Mesenchymal stem cell (in vitro differentiated cells and primary cell): ENCODE measurements at places on chromosomes 1 and 21.

GRCh38 chr1:29827237-29827750, 591.0 kb downstream of the PTPRU start:
- DNase-seq: no peak

DNA sequence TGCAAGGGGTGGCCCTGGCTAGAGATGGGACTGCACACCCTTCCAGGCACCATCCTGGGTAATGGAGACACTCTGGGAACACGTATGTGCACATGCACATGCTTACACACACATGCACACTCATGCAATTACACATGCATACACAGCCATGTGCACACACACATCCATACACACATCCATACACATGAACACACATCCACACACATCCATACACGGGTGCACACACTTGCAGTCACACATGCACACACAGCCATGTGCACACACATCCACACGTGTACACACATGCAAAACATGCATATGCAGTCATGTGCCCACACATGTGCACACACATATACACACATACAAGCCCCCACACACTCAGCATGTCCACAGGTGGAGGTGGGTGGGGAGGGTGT, 22.3 kb upstream of the POFUT2 start:
- no peak for DNase-seq

- DNase-seq: no peak
Measured at GRCh38 chr1:116493484-116494352, 77.1 kb downstream of the CD58 start.

DNA sequence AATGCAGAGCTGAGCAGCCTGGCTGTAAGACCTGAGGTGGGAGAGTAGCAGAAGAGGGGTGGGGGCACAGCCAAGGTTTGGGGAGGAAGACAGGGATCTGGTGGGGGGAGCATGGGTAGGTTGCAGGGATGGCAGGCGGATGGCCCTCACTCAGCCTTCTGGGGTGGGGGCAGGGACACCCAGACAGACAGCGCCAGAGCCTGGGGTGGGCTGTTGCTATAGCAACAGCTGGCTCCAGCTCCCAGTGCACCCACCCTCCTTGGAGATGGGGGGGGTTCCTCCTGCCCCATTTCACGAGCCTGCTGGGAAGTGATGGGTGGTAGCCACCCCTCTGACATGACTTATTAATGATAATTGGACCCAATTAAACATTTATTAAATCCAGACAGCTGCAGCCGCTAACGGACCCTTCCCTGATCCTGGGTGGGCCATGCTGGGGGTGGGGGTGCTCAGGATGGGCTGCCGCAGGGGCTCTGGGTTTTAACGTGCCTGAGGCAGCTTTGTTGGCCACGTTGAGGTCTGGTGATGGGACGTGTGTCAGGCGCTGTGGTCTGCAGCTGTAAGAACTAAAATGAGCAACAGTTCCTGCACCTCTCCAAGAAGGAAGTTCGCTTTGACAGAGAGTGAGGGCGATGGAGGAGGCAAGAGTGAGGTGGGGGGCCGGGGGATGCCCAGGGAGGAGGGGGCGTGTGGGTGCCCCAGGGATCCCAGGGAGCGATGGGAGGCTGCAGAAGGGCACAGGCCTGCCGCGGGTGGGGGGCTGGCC, 19.4 kb downstream of the AGRN start:
- no peak for DNase-seq

- peak; percentile 88 for DNase-seq
Measured at GRCh38 chr1:21904704-21905520, 32.2 kb downstream of the HSPG2 start.

- DNase-seq: no peak
Measured at GRCh38 chr1:34625521-34626015, 129.3 kb upstream of the GJB5 start.

DNA sequence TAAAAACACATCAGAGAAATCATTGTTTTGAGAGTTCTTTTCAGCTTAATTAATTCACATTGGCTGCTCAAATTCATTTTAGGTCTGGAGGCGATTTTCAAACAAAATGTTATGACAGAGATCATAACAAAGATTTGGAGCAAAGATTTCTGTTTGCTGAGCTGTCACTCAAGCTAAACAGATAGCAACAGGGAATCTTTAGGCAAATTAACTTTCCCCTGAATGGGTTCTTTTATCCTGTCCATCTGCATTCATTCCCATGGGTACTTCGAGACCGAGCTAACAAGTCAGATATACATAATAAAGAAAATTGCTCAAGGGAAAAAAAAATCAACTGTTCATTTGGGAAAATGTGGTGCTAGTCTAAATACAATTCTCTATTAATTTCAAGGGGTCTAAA, 30.2 kb upstream of the CA6 start:
- no peak for DNase-seq

GRCh38 chr1:244965185-244966030, 101.1 kb upstream of the HNRNPU start:
- DNase-seq: no peak

- DNase-seq: no peak
Measured at GRCh38 chr21:41188486-41189149, 20.7 kb downstream of the BACE2 start.

DNA sequence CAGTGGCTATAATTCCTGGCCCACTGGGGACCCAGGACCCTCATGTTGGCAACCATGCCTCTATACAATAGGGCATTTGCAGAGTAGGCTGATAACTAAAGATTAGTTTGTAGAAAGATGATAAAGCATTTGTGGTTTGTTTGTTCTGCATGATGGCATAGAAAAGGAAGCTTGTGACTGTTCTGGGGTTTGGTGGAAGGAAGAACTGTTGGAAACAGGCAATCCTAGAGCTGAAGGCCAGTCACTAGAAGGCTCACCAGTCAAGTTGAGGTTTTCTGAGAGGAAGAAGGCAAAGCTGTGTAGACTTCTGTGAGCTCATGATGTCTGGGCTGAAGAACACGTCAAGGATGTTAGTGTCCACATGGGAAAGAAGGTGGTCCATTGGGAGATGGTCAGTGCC, 140.3 kb upstream of the VANGL1 start:
- no peak for DNase-seq

DNA sequence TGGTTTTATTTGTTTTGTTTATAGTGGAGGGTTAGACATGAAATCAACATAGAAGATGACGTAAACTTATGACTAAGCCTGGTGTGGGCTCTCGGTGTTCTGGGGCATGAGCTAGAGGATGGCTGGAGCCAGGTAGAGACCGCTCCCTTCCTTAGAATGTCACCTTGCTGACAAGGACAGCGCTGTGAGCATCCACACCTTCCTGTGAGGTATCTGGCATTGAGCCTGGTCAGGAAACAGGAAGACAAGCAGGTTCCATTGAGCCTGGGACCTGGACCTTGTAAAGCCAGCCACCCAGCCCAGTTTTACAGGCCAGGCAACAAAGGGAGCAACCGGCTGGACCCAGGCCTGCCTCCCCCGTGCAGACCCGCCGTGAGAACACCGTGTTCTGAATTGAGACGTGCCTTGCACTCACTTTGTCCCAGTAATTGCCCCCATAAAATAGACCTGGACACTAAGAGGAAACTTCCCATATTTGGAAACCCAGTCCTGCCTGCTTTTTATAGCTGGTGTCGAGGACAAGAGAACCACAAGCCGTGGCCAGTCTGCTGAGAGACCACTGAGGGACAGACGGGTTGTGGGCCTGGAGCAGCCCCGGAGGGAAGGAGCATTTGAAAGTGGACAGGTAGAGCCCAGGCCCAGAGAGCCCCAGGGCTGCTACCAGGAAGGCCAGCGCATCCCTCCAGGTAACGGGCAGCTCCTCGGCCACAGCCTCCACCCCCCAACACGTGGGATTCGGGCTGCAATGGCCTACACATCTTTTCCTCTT, 78.0 kb downstream of the PDE9A start:
- peak; percentile 58 for DNase-seq

DNA sequence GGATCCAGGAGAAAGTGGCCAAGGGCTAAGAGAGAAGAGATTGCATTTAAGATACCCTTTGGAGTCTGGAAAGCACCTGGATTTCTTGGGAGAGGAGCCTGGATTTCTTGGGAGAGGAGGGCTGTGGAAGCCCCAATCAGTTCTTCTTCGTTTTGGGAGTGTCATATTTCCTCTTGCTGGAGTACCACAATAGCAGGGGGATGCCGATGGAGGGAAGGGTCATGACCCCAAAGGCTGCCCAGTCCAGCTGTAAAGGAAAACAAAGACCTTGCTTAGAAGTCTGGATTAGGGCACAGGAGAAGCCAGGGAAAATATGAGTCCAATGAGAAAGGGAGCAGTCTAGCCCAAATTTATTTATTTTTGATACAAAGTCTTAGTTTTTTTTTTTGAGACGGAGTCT, 11.3 kb downstream of the SSR2 start:
- DNase-seq: no peak

DNA sequence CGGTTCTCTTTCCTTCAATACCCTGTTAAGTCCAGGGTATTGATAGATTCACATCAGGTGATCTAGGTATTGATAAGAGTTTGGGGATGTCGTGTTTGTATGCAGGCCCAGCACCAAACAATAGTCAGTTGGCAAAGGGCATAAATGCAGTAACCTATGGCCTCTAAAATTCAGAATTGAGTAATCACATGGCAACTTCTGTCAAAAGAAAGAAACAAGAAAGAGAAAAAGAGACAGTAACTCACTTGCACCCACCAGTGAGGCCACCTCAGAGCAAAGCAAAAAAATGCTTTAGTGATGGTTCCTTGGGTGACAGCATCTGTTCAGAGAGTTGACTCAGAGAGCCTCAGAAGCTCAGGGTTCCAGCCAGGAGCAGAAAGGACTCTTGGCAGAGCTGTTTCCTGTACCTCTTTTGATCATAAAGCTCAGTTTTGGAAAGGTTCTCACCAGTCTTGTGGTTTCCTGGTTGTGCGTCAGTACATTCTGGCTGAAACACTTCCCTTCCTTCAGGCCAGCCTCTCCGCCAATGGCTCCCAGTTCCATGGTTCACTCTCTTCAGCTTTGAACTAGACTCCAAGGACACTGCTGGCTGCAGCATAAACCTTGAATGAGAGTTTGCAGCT, 70.1 kb upstream of the GORAB start:
- peak; percentile 1 for DNase-seq

DNA sequence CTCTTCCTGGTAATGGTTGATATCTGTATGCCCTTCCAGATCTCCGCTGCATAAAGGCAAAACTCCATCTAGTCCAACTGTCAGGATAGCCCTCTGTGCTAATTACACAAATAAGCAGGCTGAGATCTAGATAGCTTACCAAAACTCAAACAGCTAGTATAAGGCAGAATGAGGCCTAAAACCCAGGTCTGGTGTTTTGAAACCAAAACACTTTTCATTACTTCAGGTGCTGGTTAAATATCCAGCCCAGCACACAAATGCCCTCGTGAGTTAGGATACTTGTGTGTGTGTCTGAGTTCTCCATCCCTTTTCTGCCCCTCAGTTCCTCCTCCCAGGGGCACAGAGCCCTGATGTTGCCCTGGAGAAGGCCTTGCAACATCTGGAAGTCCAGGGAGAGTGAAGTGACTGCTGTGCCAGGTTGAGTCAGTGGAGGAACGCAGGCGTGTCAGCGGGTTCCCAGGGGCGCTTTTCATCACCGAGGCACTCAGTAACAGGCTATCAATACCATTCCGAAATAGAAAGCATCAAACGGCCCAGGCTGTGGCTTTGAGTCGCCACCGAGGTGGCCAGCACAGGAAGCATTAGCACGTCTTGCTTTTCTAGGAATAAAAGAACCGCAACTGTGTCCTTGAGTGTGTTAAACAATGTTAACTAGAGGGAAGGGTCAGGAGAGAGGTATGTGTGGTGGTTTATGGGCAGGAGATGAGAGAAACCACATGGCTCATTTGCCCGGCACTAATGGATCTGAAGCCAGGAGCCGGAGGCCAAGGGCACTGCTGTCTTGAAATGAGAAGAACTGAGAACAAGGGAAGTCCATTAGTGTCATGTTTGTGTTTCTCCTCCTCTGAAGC, 90.7 kb upstream of the WLS start:
- DNase-seq: peak; percentile 84

DNA sequence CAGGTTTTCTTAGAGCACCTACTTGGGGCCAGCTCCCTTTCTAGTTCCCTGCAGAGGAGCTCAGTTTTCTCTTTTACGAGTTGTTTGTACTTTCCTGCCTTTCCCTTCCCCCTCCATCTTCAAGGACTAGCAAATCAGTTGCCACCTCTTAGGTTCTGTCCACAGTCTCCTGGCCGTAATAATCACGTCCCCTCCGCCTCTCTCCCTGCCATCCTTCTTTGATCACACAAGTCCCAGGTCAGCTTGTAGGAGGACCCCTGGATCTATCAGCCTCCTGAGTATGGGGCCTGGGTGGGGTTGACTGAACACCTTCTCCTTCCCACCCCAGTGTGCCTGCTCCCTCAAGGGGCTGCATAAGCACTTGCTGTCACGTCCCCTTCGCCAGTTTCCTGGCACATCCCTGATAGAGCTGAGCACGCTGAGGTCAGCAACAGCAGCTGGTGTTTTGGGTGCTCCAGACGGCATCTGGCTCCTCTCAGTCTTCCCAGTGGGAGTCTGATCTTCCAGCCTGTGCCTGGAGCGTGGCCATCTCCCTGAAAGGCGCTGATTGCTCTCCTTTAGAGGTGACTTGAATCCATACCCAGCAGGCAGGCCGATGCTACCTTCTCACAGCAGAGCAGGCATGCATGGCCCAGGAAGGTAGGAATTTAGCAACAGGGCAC, 216.1 kb upstream of the TMEM51 start:
- DNase-seq: no peak
